Kidney capillary endothelial cell (primary cell): ENCODE measurements at places on chromosomes 3 and 15.

DNA sequence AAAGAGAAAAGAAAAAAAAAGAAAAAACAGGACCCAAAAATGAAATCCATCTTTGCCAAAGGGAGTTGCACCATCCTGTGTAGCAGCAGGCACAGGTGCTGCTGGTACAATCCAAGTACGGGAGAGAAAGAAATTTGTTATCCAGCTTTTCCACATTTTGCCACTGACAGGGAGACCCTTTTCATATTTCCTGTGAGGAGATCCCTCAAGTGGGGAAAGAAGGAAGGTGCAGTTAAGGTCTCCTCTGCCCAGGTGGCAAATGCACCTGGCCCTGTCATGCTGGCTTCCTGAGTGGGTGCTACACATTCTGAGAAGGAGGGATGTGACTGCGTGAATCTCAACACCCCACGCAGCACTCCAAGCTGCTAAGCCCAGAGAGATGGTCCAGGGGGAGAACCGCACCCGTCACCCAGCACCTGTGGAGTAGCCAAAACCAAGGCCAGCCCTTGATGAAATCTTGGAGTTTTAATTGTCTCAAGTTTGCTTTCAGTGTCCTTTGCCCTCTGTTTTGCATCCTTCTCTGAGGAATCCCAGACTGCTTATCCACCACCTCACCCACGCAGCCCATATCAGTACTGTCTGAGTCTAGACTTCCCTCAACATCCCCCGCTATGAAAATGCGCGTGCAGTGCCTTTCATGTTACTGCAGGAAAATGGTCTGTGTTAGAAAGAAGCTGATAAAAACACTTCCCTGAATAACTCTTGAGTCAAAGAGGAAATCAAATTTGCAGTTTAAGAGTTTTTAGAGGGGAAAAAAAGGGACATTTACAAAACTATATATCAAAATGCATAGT lies 141.9 kb upstream of the THBS1 start:
- no peak for DNase-seq

DNA sequence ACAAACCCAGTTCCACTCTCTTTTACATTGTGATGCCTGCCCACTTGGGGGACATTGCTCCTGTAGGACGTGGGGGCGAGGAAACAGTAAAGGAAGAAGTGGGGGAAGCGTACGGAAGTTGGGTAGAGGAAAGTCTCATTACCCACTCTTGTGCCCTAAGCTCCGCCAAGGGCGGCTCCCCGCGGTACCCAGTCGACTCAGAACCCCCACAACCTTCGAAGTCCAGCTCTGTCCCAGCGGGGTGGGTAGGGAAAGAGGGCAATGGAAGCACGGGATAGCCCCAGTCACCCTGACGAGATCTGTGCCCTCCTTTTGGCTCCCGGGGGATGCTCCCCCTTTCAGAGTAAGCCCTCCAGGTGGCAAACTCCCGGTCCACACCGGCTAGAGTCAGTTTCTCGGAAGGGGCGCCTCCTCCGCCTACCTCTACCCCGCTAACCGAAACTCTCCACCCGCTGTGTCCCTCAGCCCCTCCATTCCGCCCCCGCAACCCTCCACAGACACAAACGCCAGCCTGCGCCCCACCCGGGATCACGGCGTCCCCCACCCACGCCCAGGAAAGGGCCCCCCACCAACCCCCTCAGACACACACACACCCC lies 527 bp downstream of the CSNK1G1 start:
- DNase-seq = no peak

DNA sequence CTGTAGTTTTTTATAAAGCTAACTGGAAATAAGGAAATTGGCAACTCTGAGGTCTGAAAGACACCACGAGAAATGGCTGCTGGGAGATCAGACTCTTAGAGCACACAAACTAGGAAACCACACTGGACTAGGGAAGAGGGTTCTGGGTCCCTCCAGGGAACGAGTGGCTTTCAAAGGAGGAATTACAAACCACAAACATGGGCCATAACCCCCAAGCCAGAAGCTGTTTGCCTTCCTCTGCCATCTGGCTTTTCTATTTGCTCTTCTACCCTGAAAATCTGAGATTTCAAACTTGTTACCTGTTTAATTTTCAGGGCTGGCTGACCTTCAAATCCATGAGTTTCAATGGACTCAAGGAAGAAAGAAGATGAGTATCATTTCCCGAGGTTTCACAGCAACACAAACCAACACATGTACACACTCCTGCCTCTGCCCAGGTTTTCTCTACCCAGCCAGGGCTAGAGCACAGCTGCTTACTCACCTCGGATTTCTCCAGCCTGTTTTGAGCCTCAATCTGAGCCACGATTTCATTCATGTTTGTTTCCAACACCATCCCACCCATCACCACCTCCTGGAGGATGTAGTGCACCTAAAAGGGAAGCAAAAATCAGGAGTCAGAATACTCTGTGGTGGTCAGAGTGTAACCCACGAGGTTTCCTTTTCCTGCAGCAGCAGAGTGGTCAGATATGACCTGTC lies 22.6 kb upstream of the ANPEP start:
- DNase-seq = no peak

DNA sequence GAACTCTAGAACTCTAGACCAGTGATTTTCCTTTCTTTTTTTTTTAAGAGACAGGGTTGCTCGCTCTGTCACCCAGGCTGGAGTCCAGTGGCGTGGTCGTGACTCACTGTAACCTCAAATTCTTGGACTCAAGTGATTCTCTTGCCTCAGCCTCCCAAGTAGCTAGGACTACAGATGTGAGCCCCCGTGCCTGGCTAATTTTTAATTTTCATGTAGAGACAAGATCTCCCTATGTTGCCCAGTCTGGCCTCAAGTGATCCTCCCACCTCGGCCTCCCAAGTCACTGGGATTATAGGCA lies 359.6 kb downstream of the SHQ1 start:
- DNase-seq = no peak

- no peak for DNase-seq
These were observed 68.9 kb downstream of the NIPA2 start for GRCh38 chr15:22907161-22907950.

- no peak for DNase-seq
These were observed 262.3 kb upstream of the HES1 start for GRCh38 chr3:193873426-193874201.

DNA sequence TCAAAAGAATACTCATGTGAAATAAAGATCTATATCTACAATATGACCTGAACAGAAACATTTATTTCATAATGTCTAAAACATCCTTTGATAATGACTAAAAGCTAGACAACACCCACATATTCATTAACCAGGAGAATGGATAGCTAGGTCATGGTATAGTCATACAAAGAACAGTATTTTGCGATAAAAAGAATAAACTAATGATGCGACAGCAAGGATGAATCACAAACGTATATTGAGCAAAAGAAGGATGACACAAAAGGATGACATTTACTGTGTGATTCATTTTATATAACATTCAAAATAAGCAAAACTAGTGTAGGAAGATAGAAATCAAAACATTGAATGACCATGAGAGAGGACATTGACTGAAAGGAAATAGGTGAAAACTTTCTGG lies 1233.1 kb downstream of the OTOL1 start:
- no peak for DNase-seq

DNA sequence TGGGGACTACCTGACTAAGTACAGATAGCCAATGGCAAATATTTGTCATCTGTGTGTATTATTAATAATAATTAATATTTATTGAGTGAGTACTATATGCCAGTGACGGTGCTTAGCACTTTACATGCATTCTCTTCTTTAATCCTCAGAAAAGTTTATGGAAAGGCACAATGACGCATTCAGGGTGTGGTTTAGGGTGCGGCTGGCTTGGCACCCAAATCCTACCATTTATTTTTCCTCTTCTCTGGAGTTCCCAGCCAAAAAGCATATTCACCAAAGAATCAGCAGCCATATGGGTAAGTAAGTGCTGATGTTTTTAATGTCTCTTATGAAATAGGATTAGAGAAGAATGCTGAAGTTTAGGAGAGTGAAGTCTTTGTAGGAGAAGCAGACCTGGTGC lies 140.4 kb upstream of the TP63 start:
- no peak for DNase-seq

GRCh38 chr3:42667523-42668412 lies 14.3 kb downstream of the ZBTB47 start:
- no peak for DNase-seq

- no peak for DNase-seq
These were observed 70.5 kb upstream of the CCDC39 start for GRCh38 chr3:180749796-180750195.

- no peak for DNase-seq
These were observed 54.3 kb downstream of the LMCD1 start for GRCh38 chr3:8555725-8556472.

DNA sequence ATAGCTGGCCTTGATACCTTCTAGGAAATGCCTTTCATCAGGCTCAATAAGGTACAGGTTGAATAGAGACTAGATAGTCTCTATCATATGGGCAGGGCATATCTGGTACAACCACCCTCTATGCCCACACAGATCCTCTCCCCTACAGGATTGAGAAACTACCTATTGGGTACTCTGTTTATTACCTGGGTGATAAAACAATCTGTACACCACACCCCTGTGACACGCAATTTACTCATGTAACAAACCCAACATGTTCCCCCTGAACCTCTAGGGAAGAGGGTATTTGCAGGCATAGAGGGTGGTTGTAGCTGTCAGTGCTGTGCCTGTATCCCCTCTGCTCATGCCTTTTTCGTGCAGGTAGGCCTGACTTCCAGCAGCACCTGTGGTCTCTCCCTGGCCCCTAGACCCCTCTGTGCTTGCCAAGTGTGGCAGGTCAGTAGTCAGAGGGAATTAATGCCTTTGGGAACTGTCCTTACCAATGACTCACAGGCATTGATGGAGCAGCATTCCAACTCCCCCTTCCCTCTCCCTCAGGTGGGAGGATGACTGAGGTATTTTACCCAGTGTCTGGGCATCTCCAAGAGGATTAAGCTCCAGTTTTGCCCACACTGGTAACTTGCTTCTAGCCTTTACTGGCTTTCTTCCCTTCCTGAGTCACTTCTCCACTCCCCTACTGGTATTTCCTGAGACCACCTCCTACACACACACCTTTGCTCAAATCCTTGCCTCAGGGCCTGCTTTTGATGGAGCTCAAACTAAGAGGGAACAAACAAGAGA lies 18.3 kb downstream of the CLSTN2 start:
- DNase-seq = no peak

- no peak for DNase-seq
These were observed 686.2 kb upstream of the NR2F2 start for GRCh38 chr15:95644100-95644875.

DNA sequence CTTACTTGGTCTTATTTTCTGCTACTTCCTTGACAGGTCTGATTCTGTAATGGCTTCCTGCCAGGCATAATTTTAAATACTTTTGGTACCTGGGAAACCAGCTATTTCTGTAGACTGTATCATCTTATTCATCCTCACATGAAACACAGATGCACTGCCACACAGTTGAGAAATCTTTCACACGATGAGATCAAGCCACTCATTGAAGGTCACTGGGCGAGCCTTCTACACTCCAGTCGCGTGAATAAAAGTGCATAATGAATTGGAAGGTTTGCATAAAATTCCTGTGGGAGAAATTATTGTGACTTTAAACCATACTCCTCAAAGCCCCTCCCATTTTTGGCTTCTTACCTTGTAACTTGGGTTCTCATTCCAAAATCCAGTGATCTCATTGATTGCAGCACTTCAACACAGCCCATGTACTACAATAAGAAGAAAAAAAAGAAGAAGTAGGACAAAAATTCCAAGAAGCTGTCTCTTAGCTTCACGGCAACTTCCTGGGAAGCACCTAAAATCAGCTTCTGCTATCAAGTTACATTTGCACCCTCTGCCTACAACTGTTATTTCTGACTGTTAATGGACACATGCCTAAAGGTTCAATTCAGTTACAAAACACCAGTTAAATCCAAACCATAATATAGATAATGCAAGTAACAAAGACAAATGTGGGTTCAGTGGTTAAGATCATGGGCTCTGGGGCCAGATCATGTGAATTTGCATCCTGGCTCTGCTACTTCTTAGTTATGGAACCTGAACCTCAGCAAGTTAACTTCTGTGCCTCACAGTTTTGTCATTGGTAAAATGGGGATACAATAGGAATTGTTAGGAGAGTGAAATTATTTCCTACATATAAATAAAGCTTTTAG lies 39.0 kb downstream of the SHC4 start:
- no peak for DNase-seq

DNA sequence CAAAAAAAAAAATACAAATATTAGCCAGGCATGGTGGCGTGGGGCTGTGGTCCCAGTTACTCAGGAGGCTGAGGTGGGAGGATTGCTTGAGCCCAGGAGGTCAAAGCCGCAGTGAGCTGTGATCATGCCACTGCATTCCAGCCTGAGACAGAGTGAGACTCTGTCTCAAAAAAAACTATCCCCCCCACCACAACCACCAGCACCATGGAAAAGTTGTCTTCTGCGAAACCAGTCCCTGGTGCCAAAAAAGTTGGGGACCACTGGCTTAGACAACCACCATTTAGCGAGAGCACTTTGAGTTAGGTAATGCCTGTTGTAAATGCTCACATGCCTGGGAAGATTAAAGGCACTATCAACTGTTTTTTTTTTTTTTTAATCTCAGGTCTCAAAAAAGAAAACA lies 15.4 kb downstream of the ARHGAP31 start:
- no peak for DNase-seq

DNA sequence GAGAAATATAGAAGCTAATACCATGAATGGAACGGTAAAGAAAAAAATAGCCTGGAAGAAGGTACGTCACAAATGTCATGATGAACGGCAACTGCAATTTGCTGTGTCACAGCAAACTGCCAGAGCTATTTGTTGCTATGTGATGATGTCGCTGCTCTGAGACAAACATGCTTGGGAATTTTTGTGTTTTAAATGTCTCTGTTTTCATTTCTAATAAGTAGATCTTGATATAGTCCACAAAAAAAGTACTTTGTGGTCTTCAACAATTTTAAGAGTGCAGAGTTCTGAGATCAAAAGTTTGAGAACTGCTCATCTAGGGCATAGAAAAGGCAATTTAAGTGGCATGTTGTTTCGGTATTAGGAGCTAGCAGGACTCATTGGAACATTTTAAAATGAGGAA lies 4.3 kb upstream of the NR1D2 start:
- DNase-seq = no peak

- DNase-seq = no peak
These were observed 65.9 kb downstream of the SLCO2A1 start for GRCh38 chr3:133963657-133964396.

- no peak for DNase-seq
These were observed 22.0 kb downstream of the SMAD6 start for GRCh38 chr15:66723826-66724731.

DNA sequence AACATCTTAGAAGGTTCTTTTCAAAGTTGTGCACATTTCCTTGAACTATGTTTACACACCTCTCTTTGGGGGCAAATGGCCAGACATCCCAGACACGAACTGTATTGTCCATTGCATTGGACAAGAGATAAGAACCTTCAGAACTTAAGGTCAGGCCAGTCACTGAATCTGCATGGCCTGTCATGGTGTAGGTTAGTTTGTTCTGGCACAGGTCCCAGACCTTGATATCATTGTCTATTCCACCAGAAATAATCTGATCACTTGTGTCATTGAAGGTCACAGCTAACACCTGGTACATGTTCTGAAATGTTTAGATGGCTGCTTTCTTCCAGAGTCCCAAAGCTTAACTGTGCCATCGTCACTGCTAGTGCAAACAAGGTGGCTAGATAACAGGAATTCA lies 55.7 kb downstream of the KCNAB1 start:
- DNase-seq = no peak
